ENCODE measurements at places on chromosomes 2 and 18.

- no peak for DNase-seq
These were observed 11.9 kb upstream of the DNAH7 start for GRCh38 chr2:196080526-196080925.

- no peak for DNase-seq
These were observed 63.1 kb upstream of the MCFD2 start for GRCh38 chr2:46978723-46979122.

DNA sequence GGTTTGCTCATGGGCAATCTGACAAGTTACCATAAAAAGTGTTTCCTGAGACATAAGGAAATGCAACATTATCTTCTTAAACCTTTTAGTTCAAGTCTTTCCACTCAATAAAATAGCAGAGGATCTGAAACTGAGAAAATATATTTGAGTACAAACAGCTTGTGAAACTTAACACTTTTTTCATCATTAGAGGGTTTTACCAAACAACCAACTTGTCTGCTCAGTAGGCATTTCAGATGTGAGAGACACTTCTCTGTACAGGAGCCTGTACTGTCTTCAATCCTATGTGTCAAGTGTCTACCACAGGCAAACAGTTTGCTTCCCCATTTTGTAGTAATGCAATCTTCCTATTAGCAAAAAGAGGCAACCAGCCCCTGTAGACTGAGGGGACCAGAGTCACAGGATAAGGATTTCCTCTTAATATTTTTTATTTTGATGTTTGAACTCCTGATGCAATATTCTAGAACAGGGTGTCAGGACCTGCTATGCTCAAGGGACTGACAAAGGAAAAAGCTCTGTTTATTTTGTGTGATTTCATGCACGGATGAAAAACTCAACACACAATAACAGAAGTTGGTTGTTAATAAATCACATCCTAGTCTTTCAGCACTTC lies 159.1 kb upstream of the LHCGR start:
- no peak for DNase-seq

GRCh38 chr18:78126536-78126935 lies 853.1 kb upstream of the SALL3 start:
- no peak for DNase-seq

GRCh38 chr2:150063931-150064548 lies 423.4 kb downstream of the RND3 start:
- no peak for DNase-seq

DNA sequence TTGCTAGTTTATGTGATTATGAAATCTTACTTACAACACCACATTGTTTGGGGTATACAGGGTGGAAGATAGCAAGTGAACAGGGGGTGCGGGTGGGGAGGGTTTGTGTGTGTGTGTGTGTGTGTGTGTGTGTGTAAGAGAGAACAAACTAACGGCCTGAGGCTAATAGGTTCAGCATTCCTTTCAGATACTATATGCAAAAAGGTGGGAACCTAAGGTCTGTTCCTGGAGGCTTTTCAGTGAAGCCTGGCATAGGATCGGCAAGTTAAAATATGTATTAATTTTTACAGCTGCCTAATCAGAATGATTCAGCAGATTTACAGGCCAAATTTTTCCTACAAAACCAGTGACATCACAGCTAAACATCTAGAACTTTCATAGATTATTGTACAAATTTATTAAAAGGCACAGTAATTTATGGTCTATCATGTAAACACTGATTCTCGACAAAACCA lies 7.6 kb upstream of the SPDYA start:
- no peak for DNase-seq

DNA sequence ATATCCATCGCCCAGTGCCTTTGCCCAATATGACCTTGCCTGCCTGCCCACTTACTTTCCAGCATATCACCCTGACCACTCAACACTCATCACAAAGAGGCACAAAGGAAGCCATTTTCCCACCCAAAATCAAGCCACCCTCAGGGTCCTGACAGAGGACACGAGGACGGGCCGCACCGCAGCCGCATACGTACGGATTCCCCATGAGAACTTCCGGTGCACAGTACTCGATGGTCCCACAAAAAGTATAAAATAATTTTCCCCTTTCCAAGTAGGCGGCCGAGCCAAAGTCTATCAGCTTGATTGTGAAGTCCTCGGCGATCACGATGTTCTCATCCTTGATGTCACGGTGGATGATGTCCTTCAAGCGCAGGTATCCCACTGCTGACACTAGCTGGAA lies 10.0 kb upstream of the MTERF4 start:
- DNase-seq, result no peak

GRCh38 chr18:61569176-61569892 lies 236.1 kb downstream of the CDH20 start:
- peak; percentile 96 for DNase-seq

DNA sequence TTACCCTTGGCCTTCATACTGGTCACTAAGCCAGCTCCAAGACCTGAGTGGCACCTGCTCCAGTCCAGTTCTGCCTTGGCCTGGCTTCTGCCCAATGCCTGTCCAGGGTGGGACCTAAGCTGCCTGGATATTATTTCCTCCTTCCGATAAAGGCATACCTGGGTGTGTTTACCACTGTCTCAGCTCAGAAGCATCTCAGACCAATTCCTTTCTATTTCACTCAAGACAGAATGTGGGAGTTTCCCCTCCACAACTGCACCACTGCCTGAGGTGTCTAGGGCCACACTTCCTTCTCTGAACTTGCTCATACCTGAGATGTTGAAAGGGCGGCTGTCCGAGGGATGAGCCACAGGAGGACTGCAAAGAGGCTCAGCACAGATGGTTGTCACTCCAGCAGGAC lies 18.4 kb upstream of the CAB39 start:
- DNase-seq, result peak; percentile 92

GRCh38 chr2:7262727-7263126 lies 345.5 kb downstream of the RNF144A start:
- DNase-seq, result no peak

DNA sequence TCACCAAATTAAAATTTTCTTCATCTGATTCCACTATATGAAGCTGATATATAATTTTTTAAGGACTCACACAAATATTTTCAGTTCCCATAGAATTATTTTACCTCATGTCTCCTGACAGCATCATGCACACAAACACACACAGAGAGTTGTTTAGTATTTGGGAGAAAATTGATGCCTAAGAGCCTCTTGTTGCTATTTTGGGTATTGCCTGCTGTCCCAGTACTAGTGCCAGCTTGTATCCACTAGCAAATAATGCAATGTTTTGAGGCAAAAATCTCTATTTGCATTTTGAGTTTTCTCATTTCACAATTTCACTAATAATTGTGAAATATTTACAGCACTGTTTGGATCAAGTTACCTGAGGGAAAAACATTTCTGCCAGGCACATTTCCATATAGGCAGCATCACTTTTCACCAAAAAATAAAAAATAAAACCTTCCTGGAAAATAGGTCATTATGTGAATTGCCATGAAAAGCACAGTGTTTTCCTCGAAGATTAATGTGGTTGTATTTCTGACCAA lies 328.2 kb downstream of the KCNJ3 start:
- no peak for DNase-seq

- no peak for DNase-seq
These were observed 278.4 kb downstream of the NOL4 start for GRCh38 chr18:33946336-33946735.

DNA sequence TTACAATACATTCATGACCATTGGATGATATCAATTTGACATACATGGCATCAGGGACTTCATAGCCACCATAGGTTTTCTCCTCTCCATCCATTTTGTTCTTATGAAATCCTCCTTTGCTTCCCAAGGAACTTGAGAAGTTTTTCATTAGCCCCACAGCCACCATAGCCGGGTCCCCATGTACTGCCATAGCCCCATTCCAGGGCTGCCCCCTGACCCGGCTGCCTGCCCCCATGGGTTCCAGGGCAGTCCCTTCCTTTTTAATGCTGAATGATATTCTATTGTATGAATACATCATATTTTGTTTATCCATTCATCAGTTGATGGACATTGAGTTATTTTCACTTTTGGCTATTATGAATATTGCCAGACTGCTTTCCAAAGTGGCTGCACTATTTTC lies 20.4 kb downstream of the ATP6V1B1 start:
- no peak for DNase-seq

DNA sequence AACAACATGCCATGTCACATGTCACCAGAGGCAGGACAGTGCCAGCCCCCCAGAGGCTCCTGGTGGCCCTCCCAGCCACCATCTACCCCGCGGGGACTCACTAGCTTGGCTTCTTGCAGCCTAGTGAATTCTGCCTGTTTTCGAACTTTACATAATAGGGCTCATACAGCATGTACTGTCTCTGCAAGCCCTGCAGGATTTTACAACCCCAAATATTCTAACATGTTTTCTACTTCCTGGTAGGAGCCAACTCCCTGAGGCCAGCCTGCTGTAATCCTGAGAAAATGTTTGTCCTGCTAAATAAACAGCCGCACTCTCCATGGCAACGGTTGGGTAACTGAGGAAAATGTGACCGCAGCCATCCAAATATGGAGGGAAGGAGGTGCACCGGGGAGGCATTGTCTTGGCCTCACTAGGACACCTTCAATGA lies 2.7 kb downstream of the PER2 start:
- peak; percentile 97 for DNase-seq

- no peak for DNase-seq
These were observed 404.8 kb upstream of the GALNT5 start for GRCh38 chr2:156852681-156853080.

DNA sequence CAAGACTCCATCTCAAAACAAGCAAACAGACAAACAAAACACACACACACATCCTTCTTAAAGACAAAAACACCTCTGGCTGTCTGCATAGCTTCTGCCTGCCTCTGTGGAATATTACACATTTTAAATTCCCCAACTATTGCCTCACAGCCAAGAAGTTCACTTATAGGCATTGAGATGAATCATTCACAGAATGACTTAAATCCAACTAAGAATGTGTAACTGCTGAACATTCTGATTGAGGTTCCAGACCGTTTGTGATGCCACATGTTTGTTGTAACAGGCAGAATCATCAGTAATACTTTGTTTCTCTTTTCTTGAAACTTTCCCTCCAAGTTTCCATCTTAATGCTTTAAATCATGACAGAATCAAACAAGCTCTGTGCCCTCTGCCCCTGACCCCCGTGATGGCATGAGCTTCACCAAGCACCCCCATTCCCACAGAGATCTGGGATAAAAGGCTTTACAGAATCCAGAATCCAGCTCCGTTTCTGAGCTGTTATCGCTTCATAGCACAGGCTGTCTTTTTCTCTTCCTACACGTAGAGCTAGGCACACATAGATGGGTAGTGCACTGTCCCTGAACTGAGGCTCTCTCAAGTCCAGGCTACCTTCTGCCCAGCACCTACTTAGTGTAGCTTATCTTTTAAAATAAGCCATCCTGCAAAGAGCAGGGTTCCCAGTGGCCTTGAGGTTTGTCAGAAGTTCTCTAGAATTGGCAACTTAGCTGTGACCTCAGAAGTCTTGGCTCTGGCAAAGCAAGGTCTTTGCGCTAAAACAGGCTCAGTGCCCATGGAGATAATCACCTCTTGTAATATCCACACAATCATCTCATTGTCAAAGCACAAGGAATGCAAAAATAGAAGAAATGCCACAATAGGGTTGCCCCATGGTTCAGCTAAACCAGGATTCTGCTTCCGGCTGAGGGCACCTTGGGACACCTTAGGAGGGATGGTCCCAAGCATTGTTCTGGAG lies 32.9 kb downstream of the EPAS1 start:
- DNase-seq, result peak; percentile 92

DNA sequence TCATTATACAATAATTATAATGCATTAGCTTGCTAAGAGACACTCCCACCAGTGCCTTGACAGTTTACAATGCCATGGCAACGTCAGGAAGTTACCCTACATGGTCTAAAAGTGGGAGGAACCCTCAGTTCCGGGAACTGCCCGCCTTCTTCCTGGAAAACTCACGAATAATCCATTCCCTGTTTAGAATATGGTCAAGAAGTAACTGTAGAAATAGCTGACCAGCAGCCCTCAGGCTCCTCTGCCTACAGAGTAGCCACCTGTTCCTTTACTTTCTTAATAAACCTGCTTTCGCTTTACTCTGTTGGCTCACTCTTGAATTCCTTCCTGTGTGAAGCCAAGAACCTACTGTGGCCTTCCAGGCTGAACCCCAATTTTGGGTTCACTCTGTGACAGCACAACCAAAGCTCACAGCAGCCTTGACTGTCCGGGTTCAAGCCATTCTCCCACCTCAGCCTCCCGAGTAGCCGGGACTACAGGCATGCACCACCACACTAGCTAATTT lies 20.0 kb upstream of the PTPN2 start:
- no peak for DNase-seq

DNA sequence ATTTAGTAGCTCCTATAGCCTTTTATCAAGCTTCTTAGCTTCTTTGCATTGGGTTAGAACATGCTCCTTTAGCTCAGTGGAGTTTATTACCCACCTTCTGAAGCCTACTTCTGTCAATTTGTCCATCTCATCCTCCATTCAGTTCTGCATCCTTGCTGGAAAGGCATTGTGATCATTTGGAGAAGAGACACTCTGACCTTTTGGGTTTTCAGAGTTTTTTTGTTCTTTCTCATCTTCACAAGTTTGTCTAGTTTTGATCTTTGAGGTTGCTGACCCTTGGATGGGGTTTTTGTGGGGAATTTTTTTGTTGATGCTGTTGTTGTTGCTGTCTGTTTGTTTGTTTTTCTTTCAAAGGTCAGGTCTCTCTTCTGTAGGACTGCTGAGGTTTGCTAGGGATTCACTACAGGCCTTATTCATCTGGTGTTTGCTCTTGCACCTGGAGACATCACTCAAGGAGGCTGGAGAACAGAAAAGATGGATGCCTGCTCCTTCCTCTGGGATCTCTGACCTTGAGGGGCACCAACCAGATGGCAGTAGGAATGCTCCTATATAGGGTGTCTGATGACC lies 13.9 kb upstream of the TANK start:
- DNase-seq, result no peak

DNA sequence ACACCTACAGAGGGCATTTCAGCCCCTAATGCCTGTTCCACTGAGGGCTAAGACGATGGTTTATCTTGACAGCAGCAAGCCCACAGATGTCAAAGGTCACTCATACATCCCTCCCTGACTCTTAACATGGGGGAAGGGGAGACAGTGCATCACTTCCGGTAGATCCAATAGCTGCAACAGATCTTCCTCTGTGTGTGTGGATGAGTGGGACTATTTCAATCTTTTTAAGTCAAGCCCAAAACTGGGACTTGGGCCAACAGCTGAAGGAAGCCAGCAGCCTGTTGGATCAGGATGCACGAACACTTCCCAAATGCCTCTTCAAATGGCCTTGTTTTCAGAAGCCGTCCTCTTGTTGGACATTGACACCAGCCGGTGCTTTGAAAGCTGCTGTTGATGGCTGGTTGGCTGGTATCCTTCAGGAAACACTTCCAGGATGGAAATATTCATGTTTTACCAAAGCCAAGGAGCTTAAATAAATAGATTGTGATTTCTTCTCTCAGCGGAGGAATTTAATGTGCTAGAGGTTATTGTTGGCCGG lies 59.2 kb downstream of the IL1R2 start:
- peak; percentile 21 for DNase-seq

Measured in kidney tubule cell (primary cell).